ENCODE measurements at places on chromosomes 2 and 18. TPM values are rescaled to one million over a fixed set of nuclear protein-coding genes. Genes with fewer than 3 reads are reported as not detected.

The TCF23 gene
- not detected for total RNA-seq

The POU3F3 gene
- total RNA-seq, result not detected

The SERPINB4 gene
- not detected for total RNA-seq

The TRIM43 gene
- total RNA-seq, result not detected

- peaks cover 19% of the 10 kb centered on the region for H3K4me1 ChIP-seq
- H3K4me3 ChIP-seq, result no peak overlapping the region
- peaks cover 15% of the 10 kb centered on the region for H3K27me3 ChIP-seq
- no peak for DNase-seq
- no peak overlapping the region for H3K27ac ChIP-seq
These were observed 91.7 kb downstream of the DTNA start for GRCh38 chr18:34801774-34802173.

- H3K36me3 ChIP-seq, result no peaks in the 10 kb centered on the region
- peaks cover 8% of the 10 kb centered on the region for H3K4me1 ChIP-seq
- H3K27ac ChIP-seq, result no peak overlapping the region
- H3K4me3 ChIP-seq, result no peak overlapping the region
- no peak for DNase-seq
These were observed 93.1 kb downstream of the MDH1 start for GRCh38 chr2:63681896-63682295.

- H3K4me1 ChIP-seq, result peaks cover 5% of the 10 kb centered on the region
- peaks cover 41% of the 10 kb centered on the region for H3K27me3 ChIP-seq
- DNase-seq, result peak; percentile 9
- no peaks in the 10 kb centered on the region for H3K36me3 ChIP-seq
- H3K27ac ChIP-seq, result peak overlapping the region; percentile 74
These were observed 1.1 kb downstream of the SERPINB10 start for GRCh38 chr18:63908858-63909257.

DNA sequence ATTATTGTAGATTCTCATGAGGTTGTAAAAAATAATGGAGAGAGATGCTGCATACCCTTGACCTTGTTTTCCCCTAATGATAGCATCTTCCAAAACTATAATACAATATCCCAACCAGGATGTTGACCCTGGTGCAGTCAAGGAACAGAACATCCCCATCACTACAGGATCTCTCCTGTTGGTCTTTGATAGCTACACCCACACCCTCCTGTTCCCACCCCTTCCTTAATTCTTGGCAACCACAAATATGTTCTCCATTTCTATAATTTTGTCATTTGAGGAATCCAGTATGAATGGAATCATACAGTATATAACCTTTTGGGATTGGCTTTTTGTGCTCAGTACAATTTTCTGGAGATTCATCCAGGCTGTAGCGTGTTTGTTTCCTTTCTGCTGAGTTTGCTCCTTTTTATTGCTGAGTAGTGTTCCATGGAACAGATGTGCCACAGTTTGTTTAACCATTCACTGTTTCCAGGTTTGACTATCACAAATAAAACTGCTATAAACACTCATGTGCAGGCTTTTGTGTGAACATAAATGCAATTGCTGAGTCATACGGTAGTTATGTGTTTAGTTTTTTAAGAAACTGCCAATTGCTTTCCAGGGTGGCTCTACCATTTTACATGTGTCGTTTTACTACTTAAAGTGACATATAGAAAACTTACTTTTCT, 22.2 kb downstream of the MCFD2 start:
- no peak overlapping the region for H3K4me3 ChIP-seq
- no peak for DNase-seq
- H3K36me3 ChIP-seq, result no peaks in the 10 kb centered on the region
- H3K27ac ChIP-seq, result no peak overlapping the region
- H3K4me1 ChIP-seq, result peaks cover 9% of the 10 kb centered on the region

DNA sequence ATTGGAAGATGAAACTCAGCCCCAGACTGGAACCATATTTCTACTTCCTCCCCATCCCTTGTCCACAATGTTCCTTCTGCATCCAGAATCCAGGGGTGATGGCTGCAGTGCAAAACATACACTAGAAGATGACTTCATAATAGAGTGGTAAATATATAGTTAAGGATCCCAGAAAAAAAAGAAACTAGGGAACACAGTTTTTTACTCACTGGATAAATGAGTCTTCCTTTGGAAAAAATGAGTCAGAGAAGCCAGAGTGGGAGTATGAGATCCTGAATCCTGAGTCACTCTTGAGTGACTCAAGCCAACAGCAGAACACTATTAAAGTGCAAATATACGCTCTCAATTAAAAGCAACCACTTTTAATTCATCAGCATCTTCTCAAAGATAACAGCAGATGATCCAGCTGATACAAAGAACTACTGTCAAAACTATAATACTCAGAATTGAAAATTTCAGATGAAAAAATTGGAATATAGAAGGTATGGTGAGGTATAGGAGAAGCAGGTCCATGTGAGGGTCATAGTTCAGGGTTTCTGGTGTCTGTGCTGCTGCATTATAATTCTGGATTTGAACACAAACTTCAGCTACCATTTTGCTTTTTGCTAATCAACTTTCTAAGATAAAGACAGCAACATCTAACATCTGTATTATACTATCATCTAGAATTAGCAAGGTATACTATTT, 987.2 kb upstream of the CDH2 start:
- H3K4me1 ChIP-seq, result no peaks in the 10 kb centered on the region
- H3K27me3 ChIP-seq, result no peaks in the 10 kb centered on the region
- no peak overlapping the region for H3K4me3 ChIP-seq
- H3K27ac ChIP-seq, result no peak overlapping the region

- H3K4me1 ChIP-seq, result peaks cover 3% of the 10 kb centered on the region
- H3K27me3 ChIP-seq, result peaks cover under 1% of the 10 kb centered on the region
- no peak overlapping the region for H3K27ac ChIP-seq
- no peak for DNase-seq
- no peak overlapping the region for H3K4me3 ChIP-seq
These were observed 37.8 kb downstream of the PSTPIP2 start for GRCh38 chr18:46034230-46034629.

DNA sequence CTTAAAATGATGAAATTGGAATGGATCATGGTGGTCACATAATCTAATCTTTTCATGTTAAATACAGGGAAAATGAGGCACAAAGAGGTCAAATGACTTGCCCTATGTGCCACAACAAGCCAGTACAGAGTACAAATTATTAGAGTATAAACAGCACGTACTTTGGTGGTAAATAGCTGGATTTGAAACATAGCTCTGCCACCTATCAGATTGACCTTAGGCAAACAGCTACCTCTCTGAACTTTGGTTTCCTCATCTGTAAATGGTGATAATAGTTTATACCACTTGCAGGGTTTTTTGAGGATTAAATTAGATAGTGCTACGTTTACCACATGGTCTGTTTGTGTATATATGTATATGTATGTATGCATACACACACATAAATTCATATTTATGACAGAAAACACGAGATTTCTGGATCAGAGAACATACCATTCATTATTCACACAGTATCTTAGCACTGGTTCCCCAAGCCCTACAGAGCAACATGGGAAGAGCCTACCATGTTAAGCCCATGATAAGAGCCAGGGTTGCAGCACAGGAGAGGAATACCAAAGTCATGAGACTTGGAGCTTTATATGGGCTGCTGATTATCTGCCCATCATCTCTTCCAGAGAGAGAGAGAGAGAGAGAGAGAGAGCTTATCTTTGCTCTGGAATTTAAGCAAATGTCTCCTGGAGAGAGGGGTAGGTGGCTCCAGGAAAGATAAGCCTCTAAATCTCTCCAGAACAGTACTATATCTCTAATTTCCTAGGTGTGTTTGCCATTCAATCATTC, 73.5 kb downstream of the MDH1 start:
- peaks cover 21% of the 10 kb centered on the region for H3K27me3 ChIP-seq
- no peak for DNase-seq
- no peak overlapping the region for H3K27ac ChIP-seq
- no peaks in the 10 kb centered on the region for H3K36me3 ChIP-seq
- H3K4me1 ChIP-seq, result peaks cover 7% of the 10 kb centered on the region

DNA sequence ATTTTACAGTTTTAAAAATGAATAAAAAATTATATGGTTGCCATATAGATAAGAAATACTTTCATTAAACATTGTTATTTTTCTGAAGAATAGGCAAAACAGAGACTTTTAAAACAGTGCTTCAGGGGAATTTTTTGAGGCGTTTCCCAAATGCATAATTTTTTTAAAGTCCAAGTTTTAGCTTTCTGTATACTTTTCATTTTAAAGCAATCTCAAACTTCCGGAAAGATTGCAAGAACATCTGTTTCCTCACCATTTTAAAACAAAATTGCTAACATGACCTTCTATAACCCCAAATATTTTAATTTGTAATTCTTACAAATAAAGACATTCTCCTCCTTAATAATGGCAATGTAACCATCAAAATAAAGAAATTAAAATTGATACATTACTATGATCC, 15.1 kb upstream of the MBD2 start:
- no peak overlapping the region for H3K27ac ChIP-seq
- H3K27me3 ChIP-seq, result peaks cover 2% of the 10 kb centered on the region
- no peaks in the 10 kb centered on the region for H3K36me3 ChIP-seq
- no peaks in the 10 kb centered on the region for H3K4me1 ChIP-seq
- no peak for DNase-seq

DNA sequence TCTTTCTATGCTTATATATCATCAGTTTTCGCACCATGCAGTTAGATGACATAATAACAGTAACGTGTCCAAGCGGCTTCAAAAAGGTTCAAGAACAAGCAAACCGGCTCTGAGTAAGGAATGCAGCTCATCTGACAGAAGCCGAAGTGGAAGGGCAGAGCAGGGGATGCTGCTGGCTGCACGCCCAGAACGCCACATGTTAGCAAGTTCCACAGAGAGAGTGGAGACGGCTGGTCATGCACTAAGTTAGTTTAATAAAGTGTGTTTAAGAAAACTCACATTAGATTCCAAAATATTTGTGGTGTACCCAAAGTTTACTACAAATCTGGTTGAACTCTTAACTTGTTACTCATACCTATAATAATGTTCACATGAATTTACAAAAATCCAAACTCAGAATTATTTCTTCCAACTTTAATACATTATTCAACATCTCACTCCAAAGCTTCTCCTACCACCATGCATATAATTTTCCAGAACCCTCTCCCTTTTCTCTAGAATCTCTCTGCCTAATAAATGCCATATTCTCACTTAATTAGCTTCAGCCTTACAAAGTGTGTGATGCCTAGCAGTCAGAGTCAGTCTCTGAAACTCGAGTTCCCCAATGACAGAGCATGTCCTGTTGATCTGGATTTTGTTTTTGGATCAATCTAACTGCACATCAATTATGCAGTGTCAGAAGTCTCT, 170.0 kb downstream of the DNAH7 start:
- DNase-seq, result no peak
- no peak overlapping the region for H3K27ac ChIP-seq
- no peaks in the 10 kb centered on the region for H3K27me3 ChIP-seq
- no peaks in the 10 kb centered on the region for H3K36me3 ChIP-seq

GRCh38 chr2:26522325-26522724, 44.4 kb upstream of the OTOF start:
- no peaks in the 10 kb centered on the region for H3K27me3 ChIP-seq
- no peaks in the 10 kb centered on the region for H3K36me3 ChIP-seq
- peaks cover 18% of the 10 kb centered on the region for H3K4me1 ChIP-seq
- no peak overlapping the region for H3K27ac ChIP-seq

DNA sequence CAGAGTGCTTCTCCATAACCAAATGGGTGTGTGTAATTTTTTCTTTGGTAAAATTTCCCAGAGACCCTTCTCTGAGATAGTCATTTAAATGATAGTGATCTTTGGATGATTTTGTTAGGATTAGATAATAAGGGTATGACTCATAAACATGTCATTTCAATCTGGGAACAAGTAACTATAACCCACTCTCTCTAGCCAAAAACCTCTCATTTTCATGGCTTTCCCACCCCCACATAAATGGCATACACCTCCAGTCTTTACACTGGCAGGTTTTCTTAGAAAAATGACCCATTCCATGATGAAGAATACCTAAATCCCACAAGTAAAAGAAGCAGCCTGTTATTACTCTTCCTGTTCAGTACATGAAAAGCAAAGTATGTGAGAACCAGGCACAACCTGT, 572.0 kb upstream of the ZEB2 start:
- no peaks in the 10 kb centered on the region for H3K4me1 ChIP-seq
- no peak overlapping the region for H3K27ac ChIP-seq
- H3K4me3 ChIP-seq, result no peak overlapping the region
- DNase-seq, result no peak
- peaks cover 6% of the 10 kb centered on the region for H3K27me3 ChIP-seq

GRCh38 chr2:240624950-240625621, at the start of gene GPR35:
Gene GPR35 (plus strand): TSS chr2:240625480. CDS start chr2:240629953, 4,473 bp downstream.
- H3K27ac ChIP-seq, result peak within 1 kb of the TSS; percentile 75
- peak within 1 kb of the TSS; percentile 92 for H3K4me3 ChIP-seq
- no peaks in the 10 kb centered on the region for H3K27me3 ChIP-seq
- H3K36me3 ChIP-seq, result peaks cover 3% of the 10 kb centered on the region
- H3K4me1 ChIP-seq, result peaks cover 65% of the 10 kb centered on the region

DNA sequence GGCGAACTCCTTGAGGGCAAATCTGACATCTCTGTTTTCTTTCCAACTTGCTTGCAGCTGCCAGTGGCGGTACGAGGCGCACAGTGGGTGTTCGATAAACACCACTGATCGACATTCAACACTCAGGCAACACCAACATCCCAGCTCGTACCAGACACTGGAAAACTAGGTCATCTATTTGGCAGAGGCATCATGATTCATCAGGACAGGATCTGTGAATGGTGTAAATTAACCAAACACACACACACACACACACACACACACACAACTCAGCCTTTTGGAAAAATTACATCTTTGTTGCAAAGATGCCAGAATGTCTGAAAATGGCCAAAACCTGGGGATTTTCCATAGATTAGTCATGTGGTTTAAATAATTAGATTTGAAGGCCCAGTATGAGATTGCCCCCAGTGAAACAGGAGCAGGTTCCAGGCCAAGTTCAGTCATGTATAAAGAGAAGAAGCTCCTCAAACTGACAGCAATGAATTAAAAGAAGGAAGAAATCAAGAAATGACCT, 150.5 kb upstream of the NCKAP5 start:
- H3K4me3 ChIP-seq, result no peak overlapping the region
- H3K27me3 ChIP-seq, result no peaks in the 10 kb centered on the region
- H3K27ac ChIP-seq, result no peak overlapping the region
- no peaks in the 10 kb centered on the region for H3K4me1 ChIP-seq

DNA sequence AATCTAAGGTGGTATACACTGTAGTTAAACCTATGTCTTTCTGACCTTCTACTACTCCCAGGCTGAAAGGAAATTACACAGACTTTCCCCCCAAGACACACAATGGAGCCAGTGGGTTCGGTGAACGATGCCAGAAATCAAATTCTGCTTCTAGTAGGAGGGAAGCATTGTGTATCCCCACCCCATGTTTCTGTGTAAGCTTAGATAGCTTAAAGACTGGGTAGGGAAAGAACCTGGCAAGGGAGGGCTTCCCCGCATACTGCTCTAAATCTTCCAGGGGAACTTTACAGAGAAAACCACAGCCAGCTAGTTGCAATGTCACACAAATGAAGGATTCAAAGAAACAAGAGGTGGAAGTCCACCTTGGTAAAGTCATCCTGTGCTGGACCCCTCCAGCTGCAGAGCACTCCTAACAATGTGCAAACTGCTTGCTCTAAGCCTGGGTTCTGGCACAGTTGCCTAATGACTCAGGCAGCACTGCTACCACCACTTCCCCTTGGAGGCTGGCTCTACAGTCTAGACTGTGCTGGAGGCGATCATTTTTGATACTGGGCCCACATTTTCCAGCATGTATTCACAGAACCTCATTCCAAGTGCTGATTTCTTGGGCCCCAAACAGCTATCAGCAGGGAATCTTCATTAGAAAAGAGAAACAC, 47.5 kb downstream of the TRIB2 start:
- peaks cover 8% of the 10 kb centered on the region for H3K4me1 ChIP-seq
- H3K27ac ChIP-seq, result no peak overlapping the region
- DNase-seq, result no peak
- no peak overlapping the region for H3K4me3 ChIP-seq

- H3K36me3 ChIP-seq, result no peaks in the 10 kb centered on the region
- DNase-seq, result no peak
- no peak overlapping the region for H3K27ac ChIP-seq
- no peaks in the 10 kb centered on the region for H3K4me1 ChIP-seq
These were observed 219.6 kb downstream of the LTBP1 start for GRCh38 chr2:33166287-33166881.

All from activated T-cell treated with anti-CD3 and anti-CD28 coated beads, Interleukin-2, amount 50 U/mL, for 72 hours (primary cell).